Bronchial epithelial cell (primary cell): ENCODE measurements at places on chromosomes 4 and X. TPM values are rescaled to one million over a fixed set of nuclear protein-coding genes. Genes with fewer than 3 reads are reported as not detected.

Gene MAGEE1
- 0.51 and 0.53 TPM in 2 replicates for total RNA-seq

- DNase-seq = peak; percentile 87
These were observed 141.1 kb downstream of the MAML3 start for GRCh38 chr4:140012688-140013486.

Gene HPGD
- total RNA-seq = 4.2 and 13.6 TPM in 2 replicates

Gene MXRA5
- total RNA-seq = 0.26 and 0.53 TPM in 2 replicates

Gene MMAA
- 2.6 and 4.9 TPM in 2 replicates for total RNA-seq

Gene KDR
- total RNA-seq = under 0.01 TPM in 1 of 2 replicates, not detected in the other

DNA sequence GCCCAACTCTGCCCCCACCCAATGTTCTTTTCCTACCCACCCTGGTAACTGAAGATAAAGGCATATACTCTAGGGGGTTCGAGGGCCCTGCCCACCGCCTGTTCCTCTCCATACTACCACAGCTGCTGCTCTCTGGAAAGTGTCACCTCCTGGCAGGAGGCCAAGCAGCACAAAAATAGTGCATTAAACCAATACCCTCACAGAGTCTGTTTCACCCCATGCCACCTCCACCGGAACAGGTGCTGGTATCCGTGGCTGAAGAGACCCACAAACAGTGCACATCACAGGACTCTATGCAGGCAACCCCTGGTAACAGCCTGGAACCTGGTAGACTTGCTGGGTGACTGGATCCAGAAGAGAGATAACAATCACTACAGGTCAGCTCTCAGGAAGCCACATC is 85.1 kb upstream of the CTSO start:
- no peak for DNase-seq

DNA sequence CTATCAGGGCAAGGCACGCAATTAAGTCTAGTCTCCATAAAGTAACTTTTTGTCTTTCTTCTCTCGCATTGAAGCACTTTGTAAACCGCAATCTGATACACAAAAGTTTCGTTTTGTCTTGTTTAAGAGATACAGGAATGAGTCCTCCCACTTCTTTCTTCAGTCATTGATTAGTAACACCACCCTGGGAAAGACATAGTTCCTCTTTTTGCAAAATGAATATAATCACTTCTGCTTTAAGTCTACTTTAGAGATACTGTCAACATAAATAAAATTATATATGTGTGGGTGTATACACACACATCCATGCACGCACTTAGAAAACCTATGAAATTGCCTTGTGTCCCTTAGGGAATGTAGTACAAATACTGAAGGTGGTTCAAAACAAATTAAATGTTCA is 11.7 kb downstream of the COQ2 start:
- no peak for DNase-seq

DNA sequence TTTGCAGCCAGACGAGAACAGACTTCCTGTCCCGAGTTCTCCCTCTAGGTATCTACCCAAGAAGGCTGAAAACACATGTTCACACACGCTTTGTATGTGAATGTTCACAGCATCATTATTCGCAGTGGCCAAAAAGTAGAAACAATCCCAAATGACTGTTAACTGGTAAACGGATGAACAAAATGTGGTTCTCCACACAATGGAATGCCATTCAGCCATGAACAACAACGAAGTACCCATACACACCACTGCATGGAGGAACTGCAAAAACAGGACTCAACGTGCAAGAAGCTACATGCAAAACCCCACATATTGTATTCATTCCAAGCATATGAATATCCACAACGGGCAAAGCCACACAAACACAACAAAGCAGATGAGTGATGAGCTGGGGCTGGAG is 45.0 kb downstream of the PDHA1 start:
- peak; percentile 75 for DNase-seq

DNA sequence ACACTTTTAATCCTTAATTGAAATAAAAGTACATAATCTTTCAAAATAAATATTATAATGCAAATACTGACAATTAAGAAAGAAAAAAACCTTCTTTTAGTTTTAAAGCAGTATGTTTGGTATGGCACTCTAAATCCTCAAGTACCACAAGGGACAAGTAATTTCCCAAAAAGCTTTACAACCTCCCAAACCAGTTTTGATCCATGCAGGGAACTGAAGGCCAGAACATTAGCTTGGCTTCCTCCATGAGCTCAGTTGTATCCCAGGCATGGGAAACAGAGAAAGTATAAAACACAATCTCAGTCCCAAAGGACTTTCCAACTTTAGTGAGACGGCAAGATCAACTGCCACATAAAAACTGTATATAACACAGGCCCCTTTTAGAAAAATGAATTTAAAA is 82.2 kb downstream of the ZNF330 start:
- DNase-seq = no peak

GRCh38 chr4:87321888-87322287 is 794 bp downstream of the HSD17B13 start:
- DNase-seq = no peak

DNA sequence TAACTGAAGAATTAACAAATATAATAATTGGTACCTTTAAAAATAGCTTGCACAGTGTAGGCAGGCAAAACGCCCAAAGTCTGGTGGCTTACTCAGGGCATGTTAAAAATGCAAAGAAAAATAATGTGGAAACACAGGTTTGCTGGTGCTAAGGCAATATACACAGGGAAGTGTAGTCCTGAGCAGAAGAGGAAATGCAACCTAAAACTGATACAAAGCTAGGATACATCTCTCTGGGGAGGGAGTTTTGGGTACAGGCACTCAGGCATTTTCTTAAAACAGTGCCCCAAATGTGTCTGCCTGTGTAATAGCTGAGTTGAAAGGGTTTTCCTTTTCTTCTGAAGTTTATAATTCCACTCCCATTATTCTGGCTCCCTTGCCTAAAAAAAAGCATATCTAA is 47.4 kb downstream of the TMPRSS11E start:
- no peak for DNase-seq

Gene ITIH6
- total RNA-seq = not detected in 2 replicates

GRCh38 chr4:153137159-153137558 is 67.1 kb upstream of the TRIM2 start:
- peak; percentile 83 for DNase-seq

Gene PDS5A
- 50.7 and 51.9 TPM in 2 replicates for total RNA-seq

GRCh38 chr4:3405176-3405575 is 36.6 kb upstream of the HGFAC start:
- DNase-seq = no peak

Gene SERPINA7
- not detected in 2 replicates for total RNA-seq

Gene TACC3
- total RNA-seq = 1.2 and 3.4 TPM in 2 replicates

- DNase-seq = no peak
These were observed 28.7 kb upstream of the CASK start for GRCh38 chrX:41952102-41952501.

GRCh38 chr4:95510145-95510544 is 38.6 kb downstream of the UNC5C start:
- peak; percentile 38 for DNase-seq

GRCh38 chr4:150078041-150078578 is at the start of gene DCLK2:
Gene DCLK2 (plus strand): TSS chr4:150078445. CDS start chr4:150079028, 583 bp downstream.
- DNase-seq = no peak

Gene RNF212
- total RNA-seq = under 0.01 and 0.64 TPM in 2 replicates

DNA sequence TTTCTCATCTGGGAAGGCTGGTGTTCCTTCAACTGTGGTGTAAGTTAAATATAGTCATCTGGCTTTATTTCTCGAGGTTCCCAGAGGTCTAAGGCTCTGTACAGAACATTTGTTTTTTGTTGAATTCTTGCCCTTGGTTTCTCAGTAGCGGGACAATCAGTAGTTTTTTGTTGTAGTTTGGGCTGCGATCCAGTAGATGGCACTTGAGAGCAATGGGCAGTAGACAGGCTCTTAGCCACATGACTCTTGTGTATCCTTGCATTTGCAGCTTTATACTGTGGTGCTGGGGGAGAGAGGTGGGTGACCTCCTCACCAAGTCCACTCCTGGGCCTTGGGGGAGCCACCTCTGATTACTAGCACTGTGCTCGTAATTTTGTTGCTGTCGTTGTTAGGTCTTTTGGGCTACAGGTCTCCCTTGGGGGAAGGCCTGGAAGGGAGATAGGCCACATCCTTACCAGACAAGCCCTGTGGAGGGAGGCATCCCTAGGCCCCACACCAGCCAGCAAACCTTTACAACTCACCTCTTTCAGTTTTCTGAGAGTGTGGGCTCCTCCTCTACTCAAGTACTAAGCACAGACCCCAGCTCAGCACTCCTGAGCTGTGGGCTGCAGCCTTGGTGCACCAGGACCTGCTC is 8.1 kb downstream of the ETDB start:
- peak; percentile 23 for DNase-seq

DNA sequence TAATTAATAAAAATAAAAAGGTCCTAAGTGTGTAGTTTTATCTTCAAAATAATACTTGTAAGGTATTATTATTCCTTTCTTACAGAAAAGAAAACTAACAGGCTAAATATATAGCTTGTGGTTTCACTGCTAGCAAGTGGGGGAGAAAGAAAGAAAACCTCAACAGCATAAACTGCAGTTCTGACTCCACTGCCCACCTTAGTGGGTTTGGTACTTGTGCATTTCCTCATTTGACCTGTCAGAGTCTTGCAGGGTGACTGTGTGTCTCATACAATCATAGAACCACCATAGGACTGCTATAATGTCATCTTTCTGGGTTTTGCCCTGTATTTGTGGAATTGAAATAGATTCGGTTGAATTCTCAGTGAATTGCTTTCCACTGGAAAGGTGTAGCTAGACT is 94.7 kb upstream of the PUDP start:
- DNase-seq = no peak

- DNase-seq = no peak
These were observed 63.0 kb downstream of the HADH start for GRCh38 chr4:108052558-108053120.

Gene MAGED4
- total RNA-seq = 0.26 TPM in 1 of 2 replicates, not detected in the other

Gene PAGE2
- total RNA-seq = not detected in 2 replicates

DNA sequence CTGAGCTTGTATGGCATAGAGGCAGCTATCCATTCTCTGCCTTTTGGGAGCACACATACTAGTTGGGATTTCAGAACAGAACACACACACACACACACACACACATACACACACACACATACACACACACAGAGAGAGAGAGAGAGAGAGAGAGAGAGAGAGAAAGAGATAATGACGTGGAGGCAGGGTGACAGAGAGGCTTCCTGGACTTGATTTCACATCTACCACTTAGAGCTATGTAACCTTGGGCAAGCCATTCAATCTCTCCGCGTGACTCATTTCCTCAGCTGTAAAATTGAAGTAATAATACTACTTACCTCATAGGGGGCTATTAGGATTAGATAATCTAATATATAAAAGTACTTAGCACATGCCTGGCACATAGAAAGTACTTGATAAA is 12.3 kb upstream of the GRIA3 start:
- DNase-seq = peak; percentile 77

- peak; percentile 77 for DNase-seq
These were observed 553.3 kb upstream of the MAGEB2 start for GRCh38 chrX:29662101-29662500.

Gene ADGRG4
- not detected in 2 replicates for total RNA-seq

DNA sequence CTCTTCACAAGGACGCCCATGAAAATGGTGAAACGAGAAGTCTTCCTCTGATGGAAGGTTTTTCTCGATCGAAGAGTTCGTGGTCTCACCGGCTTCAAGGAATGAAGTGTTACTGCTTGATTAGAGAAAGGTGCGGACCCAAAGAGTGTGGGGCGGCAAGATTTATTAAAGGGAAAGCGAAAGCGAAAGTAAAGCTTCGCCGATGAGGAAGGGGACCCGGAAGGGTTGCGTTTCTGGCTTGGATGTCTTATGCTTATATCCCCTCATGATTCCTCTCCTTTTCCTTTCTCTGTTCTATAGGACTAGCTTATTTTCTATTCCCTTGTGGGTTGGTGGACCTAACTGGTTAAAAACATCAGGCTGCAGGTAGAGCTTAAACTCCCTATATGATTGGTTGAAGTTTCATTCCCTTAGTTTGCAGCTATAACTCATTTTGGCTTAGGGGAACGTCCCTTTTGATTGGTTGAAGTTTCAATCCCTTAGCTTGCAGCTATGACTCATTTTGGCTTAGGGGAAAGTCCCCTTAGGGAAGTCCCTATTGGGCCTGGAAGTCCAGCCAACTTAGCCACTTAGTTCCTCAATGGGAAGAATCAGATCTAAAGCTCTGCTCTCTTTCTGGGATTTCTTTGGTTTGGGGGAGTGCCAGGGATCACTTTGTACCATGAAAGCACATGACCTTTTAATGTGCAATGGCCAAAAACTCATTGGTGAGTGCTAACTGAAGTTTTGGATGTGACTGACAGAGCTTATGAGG is 1025.0 kb upstream of the PCDH10 start:
- DNase-seq = peak; percentile 36

- no peak for DNase-seq
These were observed 10.4 kb downstream of the AWAT1 start for GRCh38 chrX:70244881-70245280.

Gene TIGD4
- total RNA-seq = under 0.01 and 0.38 TPM in 2 replicates

DNA sequence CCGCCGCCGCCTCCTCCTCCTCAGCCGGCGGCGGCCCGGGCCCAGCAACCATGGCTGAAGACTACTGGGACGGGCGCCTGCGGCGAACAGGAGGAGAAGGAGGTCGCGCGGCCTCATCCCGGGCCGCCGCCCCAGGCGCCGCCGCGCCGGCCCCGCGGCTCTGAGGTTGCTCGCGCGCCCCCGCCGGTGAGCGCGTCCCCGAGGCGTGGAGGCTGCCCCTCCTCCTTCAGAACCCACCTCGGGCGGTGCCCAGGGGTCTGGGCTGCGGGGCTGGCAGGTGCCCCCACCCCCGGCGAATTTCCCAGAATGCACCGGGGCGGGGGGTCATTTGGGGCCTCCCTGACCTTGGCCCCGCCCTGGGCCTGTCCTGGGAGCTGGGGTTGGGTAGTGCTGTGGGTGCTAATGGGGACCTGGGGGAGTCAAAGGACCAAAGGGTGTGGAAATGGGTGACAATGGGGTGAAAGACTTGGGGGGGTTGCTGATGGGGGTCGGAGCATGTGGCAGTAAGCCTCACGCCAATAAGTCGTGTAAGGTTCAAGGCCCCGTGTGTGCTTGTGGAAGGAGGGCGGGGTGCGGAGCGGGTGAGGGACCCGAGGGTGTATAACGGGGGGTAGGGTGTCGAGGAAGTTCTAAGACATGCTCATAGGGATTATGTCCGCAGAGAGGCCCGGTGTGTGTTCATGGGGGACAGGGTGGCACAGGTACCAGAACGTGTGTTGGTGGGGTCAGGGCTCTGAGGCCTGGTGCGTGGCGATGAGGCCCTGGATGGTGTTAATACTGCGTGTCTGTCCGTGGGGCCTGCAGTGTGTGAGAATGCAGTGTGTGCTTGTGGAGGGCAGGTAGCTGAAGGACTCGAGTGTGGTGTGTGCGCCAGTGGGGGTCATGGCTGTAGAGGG is 687 bp downstream of the CDK16 start:
- no peak for DNase-seq

Gene SLC16A2
- total RNA-seq = 1.3 TPM in 2 replicates
